HL-60 (cell line): ENCODE measurements at places on chromosomes 4 and X.

DNA sequence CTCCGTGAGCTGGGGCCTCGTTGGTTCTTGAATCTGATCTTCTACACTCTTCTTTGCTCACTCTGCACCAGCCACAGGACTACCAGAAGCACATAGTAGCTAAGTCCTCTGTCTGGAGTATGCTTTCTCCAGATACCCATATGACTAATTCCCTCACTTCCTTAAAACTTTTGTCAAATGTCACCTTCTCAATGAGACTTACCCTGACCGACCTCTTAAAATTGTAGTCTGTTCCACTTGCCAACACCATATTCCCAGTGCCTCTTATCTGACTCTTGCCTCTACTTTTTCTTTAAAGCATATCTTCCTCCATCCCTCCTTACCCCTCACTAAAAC, 10.0 kb downstream of the PARM1 start:
- DNase-seq, result no peak

DNA sequence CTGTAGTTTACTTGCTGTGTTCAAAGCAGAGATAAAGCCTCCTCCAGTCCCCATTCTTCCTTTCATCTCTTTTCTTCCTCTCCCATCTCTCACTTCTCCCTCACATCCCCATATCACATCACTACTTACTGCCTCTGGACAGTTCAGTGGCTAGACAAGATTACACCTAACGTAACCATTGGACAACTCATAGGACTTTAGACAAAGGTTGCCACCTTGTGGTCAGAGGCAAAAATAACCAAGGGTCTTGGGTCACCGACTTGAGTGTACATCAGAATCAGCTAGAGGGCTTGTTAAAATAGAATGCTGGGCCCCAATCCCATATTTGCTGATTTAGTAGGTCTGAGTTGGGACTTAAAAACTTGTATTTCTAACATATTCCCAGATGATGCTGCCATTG, 109.3 kb upstream of the DGKK start:
- peak; percentile 8 for DNase-seq

DNA sequence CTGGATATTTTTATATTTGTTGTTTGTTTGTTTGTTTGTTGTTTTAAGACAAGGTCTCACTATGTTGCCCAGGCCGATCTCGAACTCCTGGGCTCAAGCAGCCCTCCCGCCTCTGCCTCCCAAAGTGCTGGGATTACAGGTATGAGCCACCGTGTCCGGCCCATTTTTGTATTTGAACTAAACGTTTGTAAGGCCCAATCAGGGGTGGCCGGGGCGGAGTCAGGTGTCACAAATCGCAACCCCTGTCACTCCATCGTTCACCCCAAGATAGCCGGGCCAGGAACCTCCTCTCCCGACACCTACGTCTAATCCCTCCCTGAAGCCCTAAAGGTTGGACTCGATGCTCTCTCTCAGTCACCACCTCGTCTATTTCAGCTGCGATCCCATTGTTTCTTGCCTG, 722 bp upstream of the EFHC2 start:
- DNase-seq, result no peak

DNA sequence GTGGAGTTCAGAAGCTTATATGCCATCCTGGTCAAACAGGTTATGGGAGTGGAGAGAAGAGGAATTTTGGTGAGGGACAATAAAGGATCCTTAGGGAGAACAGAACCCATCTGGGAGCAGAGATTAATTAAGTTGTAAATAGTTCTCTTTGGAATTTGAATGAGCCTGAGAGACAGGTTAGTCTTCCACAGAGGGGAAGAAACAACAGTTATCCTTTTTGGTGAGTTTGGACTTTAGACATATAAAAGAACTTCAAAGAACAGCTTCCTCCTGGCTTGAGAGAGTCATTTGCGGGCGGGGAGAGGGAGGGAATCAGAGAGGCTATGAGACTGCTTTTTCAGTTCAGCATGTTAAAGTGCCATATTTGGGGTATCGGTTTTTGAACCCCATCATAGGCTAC, 793.3 kb upstream of the MAGEB2 start:
- no peak for DNase-seq

DNA sequence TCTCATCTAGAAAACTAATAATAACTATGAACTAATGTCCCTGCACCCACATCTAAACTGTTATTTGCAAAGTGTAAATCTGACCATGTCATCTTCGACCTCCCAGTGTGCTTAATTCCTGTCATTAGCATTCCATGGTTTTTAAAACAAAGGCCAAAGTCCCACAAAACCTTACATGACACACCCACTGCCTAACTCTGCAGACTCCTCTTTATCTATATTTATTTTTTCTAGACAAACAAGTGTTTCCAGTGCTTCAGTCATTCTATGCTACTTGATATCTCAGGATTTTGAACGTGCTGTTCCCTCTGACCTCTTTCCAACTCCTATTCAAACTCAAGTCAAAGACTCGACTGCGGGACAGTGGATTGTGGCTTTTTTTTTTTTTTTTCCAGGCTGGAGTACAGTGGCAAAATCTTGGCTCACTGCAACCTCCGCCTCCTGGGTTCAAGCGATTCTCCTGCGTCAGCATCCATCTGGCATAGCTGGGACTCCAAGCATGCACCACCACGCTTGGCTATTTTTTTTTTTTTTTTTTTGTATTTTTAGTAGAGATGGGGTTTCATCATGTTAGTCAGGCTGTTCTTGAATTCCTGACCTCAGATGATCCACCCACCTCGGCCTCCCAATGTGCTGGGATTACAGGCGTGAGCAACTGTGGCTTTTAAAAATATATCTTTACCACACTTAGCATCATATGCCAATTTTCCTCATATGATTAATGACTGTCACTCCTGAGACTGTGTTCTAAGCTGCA, 1511.0 kb downstream of the ARAP2 start:
- no peak for DNase-seq

DNA sequence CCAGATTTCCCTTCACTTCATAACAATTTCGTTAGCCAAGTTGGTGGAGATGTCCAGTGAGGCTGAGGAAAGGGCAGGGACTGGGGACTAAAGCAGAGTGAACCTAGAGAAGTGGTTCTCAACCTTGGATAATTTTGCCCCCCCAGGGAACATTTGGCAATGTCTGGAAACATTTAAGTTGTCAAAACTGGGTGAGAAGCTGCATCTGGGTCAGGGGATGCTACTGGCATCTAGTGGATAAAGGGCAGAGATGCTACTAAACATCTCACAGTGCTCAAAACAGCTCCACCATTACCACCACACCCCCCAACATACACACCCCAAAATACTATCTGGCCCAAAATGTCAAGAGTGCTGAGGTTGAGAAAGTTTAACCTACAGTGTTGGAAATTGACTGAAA, 32.0 kb upstream of the FGF16 start:
- no peak for DNase-seq

DNA sequence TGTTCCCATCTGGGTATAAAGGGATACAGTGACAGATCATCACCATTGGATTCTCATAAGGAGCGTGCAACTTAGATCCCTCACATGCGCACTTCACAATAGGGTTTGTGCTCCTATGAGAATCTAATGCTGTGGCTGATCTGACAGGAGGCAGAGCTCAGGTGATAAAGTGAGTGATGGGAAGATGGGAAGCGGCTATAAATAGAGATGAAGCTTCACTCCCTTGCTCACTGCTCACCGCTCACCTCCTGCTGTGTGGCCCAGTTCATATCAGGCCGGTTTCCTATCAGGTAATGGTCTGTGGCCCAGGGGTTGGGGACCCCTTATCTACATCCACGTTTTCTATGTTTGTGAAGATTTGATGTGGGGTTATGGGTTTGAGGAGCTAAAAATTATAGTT, 43.7 kb downstream of the FAT4 start:
- no peak for DNase-seq

GRCh38 chrX:66163447-66163846, 600 bp upstream of the HEPH start:
- no peak for DNase-seq

- no peak for DNase-seq
Observed at GRCh38 chrX:11304829-11305228, 11.6 kb downstream of the AMELX start.

DNA sequence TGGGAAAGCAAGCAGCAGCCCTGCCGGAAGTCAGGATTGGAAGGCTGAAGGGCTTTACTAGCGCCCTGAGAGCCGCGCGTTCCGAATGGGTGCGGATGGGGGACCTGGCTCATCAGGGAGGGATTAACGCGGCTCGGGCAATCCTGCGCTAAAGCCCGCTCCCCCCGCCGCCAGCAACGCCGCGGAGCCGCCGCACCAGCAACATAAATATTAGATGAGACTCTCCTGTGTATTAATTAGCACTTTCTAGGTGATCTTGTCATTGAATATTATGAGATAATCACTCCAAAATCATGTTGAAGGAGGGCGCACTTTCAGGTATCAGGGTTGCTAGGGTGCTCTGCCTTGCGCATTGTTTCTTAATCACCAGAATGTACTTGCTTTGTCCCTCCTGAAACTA, 357.2 kb upstream of the FAM241A start:
- no peak for DNase-seq

- DNase-seq, result no peak
Observed at GRCh38 chr4:63787326-63787725, 621.9 kb downstream of the TECRL start.

GRCh38 chrX:154123241-154124219, 20.5 kb upstream of the OPN1LW start:
- peak; percentile 22 for DNase-seq

- no peak for DNase-seq
Observed at GRCh38 chrX:56268888-56269287, 36.7 kb downstream of the KLF8 start.

DNA sequence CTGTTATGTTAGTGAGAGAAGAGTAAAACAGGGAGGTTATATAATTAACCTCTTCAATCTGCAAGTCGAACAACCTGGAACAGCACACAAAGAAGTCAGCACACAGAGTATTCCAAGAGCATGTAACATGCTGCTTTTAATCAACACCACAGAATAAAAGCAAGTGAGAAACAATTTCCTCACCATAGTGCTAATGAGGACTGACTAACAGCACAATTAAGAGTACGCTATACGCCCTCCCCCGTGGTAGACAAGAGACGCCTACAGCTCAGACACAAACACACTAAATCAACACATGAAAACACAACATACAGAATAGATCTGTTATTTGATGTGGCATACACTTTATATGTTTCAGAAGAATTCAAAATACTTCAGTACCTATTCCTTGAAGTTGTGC, 103.0 kb downstream of the PPP3CA start:
- DNase-seq, result no peak

GRCh38 chr4:168634276-168634802, 137.5 kb downstream of the PALLD start:
- DNase-seq, result peak; percentile 3

- no peak for DNase-seq
Observed at GRCh38 chrX:121958886-121959285, 911.5 kb downstream of the GLUD2 start.

DNA sequence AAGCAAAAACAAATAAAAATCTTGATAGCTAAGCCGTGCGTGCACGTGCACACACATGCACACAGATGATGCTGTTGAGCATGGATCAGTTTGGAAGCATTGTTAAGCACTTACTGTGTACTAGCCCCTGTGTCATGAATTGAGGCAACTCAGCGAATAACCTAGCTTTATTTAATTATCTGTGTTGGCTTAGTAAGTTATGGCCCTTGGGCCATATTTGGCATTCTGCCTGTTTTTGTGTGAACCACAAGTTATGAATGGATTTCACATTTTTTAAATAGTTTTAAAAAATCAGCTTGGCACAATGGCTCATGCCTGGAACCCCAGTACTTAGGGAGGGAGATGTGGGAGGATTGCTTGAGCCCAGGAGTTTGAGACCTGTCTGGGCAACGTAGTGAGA, 113.6 kb upstream of the CBLL2 start:
- no peak for DNase-seq

- DNase-seq, result no peak
Observed at GRCh38 chr4:27921231-27921630, 1060.6 kb downstream of the STIM2 start.

DNA sequence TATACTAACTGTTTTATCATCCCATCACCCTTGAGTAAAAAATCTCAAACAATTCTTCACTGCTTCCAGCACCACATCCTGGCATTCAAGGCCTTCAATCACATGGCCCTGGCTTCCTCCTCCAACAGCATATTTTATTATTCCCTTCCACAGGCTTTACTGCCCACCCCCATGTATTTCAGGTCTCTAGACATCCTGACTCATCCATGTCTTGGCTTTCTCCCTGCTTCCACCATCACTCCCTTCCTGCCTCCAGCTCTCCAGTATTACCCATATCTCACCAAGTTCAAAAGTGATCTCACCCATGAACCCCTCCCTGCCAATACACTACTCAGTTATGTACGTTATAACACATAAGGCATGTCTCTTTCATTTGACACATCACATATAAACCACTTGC, 34.7 kb upstream of the PLAC1 start:
- no peak for DNase-seq

DNA sequence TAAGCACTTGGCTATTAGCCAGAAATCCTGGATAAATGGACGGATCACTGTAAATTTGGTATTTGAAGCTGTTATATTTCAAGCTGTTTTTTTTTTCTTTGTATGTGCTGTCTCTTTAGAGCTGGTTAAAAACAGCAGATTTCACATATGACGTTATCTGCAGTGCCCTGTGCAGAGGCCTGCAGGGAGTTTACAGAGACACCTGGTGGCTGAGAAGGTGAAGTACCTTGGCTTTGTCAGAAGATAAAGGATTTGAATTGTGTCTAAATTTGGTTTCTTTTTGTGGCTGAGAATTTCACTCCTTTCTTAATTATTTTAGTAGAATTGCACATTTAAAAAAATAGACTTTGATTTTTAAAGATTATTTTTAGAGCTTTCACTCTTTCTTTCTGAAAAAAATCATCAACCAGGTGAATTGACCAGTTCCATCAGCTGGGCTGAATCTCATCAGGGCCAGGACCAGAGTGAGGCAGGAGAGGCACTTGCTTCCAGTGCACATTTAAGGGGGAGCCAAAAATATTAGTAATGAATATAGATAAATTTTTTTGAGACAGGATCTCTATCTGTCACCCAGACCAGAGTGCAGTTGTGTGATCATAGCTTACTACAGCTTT, 9.6 kb upstream of the CHRNA9 start:
- peak; percentile 69 for DNase-seq

DNA sequence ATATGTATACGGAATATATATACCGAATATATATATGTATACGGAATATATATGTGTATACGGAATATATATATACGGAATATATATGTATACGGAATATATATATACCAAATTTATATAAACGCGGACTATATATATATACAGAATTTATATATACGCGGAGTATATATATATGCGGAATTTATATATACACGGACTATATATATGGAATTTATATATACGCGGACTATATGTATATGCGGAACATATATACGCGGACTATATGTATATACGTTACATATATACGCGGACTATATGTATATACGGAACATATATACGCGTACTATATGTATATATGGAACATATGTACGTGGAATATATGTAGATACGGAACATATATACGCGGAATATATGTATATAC, 78.6 kb downstream of the ARHGAP36 start:
- DNase-seq, result no peak

GRCh38 chr4:144820011-144820727, 174.2 kb downstream of the HHIP start:
- DNase-seq, result no peak

- DNase-seq, result peak; percentile 55
Observed at GRCh38 chrX:107701493-107702121, 73.3 kb downstream of the PRPS1 start.
